ENCODE measurements at places on chromosomes 5 and 9.

DNA sequence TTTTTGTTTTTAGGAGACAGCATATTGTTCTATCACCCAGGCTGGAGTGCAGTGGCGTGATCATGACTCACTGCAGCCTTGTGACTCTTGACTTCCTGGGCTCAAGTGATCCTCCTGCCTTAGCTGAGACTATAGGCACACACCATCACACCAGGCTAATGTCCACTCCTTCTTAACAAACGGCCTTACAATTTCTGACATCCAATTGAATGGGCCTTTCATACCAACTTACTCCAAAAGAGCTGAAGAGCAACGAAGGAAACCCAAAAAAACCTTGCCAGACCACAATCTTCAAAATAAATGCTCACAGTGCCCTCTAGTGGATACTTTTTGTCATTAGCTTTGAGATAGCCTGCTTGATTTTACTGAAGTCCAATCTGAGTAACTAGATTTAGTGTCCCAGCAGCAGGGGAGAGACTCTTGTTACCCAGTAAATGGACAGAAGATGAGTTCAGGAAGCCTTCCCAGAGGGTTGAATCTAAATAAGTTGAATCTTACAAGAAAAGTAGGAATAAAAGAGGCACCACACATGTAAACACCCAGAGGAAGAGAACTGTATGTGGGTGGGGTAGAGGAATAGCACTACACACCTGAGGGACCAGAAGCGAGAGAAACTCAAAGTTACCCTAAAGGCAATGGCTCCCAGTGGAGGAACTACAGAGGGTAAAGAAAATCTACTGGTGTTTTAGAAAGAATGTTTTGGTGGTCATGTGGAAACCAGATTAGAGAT is 9.3 kb downstream of the ZNF622 start:
- DNase-seq: no peak

DNA sequence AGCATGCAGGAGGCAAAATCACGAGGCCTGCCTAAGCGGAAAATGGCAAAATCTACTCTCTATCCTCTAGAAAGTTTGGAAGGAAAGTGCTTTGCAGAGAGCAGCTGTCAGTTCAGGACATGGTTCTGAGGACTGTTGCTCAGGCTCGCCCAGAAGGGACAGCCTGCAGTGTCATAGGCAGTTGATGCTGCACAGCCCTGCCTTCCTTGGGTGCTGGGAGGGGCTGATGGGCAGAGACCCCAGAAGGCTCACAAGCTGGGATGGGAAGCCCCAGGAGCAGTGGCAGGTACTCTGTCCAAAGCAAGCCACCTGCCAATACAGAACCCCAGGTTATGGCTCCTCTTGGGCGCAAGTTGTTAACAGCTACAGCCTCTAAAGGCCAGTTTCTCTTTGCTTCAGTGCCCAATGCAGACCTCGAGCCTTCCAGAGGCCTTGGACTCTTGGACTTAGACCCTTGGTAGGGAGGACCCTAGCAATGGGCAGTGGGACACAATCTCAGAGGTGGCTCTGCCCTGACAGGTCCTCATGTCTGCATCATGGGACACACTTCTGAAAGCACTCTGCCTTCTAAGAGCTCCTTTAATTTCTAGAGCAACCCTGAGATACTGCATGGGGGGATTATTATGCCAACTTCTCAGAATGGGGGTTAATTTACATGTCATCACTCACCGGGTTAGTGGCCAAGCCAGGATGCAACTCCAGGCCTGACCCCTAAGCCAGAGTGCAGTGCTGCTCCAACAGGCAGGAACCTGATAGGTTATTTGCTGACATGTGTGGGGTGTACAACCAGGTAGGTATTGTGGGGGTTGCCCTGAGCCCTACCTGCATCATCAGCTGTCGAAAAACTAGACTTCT is 57.1 kb downstream of the MACROH2A1 start:
- DNase-seq: no peak

DNA sequence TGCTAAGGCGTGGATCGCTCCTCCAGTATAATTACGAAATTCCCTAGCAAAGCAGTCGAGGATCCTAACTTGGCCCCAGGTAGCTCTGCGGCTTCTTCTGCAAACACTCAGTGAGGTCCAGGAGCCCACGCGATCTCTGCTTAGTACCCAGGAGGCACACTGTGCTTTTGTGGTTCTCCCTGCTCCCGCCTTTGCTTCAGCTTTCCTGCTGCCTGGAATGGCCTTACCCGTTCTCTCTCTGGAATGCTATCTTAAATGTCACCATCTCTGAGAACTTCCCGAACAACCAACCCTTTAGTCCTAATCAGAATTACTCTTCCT is 639 bp downstream of the INVS start:
- no peak for DNase-seq

GRCh38 chr9:113548221-113549041 is 84.9 kb downstream of the RGS3 start:
- peak; percentile 66 for DNase-seq

GRCh38 chr5:134113902-134114875 is at the start of gene TCF7:
TCF7 (plus strand) TSS chr5:134114681; CDS start chr5:134114907, 226 bp downstream.
- peak; percentile 81 for DNase-seq

GRCh38 chr5:95380103-95380628 is 11.0 kb upstream of the FAM81B start:
- no peak for DNase-seq

GRCh38 chr5:139394123-139394653 is 716 bp downstream of the PROB1 start:
- DNase-seq: no peak

DNA sequence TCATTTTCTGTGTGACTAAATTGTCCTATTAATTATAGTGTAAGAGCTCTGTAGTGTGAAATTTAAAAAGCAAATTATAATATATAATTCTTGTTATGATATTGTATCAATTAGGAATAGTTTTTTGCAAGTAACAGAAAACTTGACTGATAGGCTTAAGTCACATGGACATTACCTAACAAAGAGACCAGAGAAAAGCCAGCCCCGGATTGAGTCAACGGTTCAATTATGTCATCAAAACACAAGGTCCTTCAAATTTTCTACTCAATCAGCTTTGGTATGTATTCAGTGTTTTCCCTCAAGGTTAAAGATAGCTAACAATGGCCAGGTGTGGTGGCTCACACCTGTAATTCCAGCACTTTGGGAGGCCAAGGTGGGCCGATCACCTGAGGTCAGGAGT is 126.7 kb upstream of the PTGER4 start:
- no peak for DNase-seq

DNA sequence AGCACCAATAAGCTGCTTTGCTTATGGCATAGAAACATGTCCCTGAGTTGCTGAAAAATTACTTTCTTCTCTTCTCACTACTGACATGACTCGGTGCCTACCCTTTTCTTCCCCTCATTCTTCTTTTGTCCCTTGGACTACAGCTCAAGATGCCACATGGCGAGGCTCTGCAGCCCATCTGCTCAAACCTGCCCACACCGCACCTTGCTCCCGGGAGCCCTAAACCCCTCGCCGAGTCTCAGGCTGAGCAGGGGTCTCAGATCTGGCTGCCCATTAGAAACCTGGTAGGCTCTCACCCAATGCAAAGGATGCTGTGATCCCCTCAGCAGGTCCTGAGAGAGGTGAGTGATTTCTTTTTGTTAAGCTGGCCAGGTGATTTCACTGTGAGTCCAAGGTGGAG is 251.7 kb upstream of the IRX1 start:
- DNase-seq: no peak

- DNase-seq: no peak
Measured at GRCh38 chr5:45793638-45794532, 97.7 kb upstream of the HCN1 start.

DNA sequence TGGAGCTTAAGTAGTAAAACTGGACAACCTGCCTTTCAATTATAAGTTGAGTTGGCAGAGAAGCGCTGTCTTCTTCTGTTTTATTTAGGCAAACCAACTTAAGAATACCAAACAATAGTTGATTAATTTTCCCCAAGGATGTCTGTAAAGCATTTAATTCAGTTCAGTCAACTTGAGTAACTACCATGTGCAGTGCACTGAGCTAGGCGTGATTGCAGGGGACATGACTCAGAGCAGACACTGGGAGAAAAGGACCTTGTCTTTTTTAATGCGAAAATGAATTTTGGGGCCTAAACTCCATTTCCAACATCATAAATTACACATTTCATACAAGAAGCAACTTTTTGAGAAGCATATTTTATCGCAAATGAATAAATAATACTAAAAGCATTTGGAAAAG is 66.3 kb downstream of the FBXL7 start:
- DNase-seq: no peak

- no peak for DNase-seq
Measured at GRCh38 chr5:40486437-40487275, 193.1 kb upstream of the PTGER4 start.

DNA sequence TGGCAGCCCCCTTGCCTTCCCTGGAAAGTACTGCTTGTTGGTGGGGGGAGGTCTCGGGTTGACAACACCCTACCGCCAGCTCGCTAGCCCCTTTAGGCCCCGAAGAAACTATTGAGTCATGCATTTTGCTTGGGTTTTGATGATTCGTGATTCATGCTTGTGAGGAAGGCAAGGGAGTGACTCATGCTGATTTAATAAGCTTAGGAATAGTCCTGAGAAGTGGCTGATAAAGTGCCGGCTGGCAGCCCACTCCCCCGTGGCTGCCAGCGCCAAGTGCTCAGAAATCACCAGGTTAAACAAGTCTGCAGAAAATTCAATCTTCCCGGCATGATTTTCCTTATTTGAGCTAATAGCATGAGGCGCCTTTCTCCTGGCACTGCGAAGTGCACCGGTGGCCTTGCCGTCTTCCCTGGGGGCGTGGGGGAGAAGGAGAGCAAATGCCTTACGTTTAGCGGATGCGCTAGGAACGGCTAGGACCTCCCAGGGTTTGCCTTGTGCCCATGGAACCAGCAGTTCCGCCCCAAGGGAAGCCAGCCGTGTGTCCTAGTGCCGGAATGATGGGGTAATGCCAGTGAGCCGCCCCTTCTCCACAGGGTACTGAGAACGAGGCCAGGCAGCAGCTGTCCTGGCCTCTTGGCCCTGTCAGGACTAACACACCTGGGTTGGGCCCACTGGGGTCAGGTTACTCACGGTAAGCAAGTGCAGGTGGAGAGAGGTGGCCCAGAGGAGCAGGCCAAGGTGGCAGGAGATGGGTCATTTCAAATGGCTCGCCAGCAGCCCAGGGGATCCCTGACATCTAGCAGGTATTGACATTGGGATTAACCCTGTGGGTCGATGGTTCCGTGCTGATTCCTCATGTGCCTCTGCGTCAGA is 151.9 kb downstream of the MACROH2A1 start:
- peak; percentile 59 for DNase-seq

GRCh38 chr5:61018062-61018461 is 73.1 kb downstream of the NDUFAF2 start:
- DNase-seq: no peak

- DNase-seq: no peak
Measured at GRCh38 chr9:5835808-5836207, 2.9 kb upstream of the ERMP1 start.

GRCh38 chr5:132791026-132791425 is 14.0 kb upstream of the SEPTIN8 start:
- no peak for DNase-seq

DNA sequence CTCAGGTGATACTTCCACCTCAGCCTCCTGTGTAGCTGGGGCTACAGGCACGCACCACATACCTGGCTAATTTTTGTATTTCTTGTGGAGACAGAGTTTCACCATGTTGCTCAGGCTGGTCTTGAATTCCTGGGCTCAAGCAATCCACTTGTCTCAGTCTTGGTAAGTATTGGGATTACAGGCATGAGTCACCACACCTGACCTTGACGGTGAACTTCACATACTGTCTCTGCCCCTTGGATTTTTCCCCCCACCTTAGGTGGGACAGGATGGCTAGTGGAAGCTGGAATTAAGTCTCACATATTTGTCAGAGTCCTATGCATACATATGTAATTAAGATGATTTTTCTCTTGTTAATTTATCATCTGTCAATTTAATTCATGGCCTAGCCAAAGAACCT is 20.9 kb upstream of the RFK start:
- no peak for DNase-seq

- DNase-seq: peak; percentile 79
Measured at GRCh38 chr9:95552814-95553546, 36.2 kb upstream of the PTCH1 start.

DNA sequence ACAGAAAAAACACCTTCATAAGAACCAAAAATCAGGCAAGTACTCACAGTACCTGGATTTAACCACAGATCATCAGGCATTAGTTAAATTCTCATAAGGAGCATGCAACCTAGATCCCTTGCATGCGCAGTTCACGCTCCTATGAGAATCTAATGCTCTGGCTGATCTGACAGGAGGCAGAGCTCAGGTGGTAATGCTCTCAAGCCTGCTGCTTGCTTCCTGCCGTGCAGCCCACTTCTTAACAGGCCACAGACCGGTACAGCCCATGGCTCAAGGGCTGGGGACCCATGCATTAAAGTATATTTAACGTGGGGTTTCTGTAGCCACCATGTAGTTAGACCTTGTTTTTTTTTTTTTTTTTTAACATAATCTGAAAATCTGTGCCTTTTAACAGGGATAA is 147.7 kb downstream of the VPS13A start:
- DNase-seq: no peak

DNA sequence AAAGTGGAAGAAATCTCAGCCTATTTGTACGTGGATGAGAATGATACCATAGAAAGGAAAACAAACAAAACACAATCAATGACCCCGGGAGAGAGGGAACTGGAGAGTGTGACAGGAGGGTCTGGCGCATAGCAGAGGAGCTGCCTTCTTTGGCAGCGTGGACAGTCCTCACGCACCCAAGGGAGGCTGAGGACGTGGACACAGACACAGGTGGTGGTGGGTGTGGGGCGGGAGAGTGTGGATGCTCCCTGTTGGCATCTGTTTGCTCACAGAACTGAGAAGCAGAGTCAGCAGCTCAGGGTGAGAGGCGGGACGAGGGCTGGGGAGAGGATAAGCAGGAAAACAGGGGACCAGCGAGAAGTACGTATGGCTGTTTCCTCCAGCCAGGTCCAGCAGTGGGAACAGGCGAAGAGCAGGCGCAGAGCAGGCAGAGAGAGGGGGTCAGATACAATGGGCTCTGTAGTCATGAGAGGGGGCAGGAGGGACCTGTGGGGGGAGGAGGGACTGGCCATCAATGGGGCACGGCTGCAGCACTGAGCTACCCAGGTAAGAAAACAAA is 10.0 kb downstream of the CMBL start:
- no peak for DNase-seq

GRCh38 chr9:75713335-75713734 is 177.1 kb upstream of the PCSK5 start:
- DNase-seq: no peak

GRCh38 chr5:42779083-42779482 is 22.5 kb downstream of the CCDC152 start:
- no peak for DNase-seq

DNA sequence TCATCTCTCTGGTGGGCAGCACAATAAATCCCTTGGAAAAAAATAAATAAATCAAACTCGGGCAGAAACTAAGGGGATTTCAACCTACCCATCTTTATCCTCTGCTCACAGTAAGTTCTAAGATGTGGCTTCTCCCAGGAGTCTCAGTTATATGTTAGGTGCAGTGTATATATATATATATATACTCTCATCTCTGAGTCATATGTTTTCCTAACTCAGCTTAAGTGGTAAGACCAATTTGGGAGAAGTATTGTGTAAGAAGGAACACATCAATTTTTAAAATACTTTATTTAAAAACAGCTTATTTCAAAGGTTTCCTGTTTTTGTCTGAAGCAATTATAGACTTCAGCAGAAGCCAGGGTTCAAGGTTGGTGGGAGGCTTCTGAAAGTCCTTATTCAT is 20.3 kb upstream of the OSMR start:
- DNase-seq: no peak

GRCh38 chr5:137119321-137119720 is 379.8 kb downstream of the SPOCK1 start:
- DNase-seq: no peak

Data from left forelimb (tissue), 1 donor.